ENCODE measurements at places on chromosomes 2 and 18.

- DNase-seq, result no peak
Observed at GRCh38 chr18:57534511-57534909, 52.0 kb downstream of the FECH start.

DNA sequence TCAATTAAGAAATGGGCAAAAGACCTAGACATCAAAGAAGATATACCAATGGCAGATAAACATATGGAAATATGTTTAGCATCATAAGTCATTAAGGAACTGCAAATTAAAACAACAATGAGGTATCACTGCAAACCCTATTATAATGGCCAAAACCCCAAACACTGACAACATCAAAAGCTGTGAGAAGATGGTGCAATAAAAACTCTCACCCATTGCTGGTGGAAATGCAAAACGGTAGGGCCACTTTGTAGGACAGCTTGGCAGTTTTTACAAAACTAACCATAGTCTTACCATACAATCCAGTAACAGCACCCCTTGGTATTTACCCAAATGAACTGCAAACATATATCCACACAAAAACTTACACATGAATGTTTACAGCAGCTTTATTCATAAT lies 213.1 kb downstream of the UBE2E3 start:
- DNase-seq, result no peak

DNA sequence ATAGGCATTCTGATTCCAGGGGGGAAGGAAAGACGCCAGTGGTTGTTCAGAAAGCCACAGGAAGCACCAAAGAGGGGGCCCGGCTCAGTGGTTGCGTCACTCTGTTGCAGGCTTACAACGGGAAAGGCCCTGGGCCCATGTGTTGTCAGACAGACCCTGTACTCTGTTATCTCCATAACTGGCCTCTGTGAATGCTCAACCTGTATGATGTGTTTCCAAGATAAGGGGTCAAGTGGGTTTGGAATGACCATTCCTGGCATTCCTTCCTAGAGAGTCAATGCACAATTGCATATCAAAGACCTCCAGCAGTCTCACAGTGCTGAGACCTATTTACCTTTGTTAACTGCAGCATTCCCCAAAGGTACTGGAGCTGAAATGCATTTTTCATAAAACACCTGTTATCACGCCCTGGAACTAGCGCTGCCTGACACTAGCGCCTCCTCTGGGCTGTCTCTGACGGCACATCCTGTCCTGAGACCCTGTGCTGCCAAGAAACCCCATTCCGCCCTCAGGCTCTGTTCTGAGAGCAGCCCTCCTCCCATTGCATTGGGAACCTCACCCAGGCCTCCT lies 13.2 kb upstream of the LRRFIP1 start:
- no peak for DNase-seq

DNA sequence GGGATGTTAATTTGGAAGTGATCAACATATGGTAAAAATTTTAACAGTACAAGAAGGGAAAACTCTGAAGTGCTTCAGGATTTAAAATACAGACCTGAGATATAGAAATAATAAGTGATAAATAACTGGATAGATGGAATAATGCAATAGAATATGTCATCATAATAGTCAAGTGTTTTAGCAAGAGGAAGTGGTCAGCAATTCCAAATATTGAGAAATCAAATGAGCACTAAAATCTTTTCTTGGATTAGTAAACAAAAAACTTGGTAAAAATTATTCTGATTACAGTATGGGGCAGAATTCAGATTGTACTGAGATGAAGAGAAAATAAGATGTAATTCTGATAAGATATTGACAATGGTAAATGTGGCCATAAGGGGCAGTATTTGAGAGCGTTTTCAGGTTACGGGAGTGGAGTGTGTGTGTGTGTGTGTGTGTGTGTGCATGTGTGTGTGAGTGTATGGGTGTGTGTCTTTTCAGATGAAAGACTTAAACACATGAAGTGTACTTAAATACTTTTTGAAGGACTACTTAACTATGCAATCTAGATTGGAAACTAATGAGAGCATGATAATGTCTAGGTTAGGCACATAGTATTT lies 217.9 kb upstream of the ITGA4 start:
- no peak for DNase-seq

DNA sequence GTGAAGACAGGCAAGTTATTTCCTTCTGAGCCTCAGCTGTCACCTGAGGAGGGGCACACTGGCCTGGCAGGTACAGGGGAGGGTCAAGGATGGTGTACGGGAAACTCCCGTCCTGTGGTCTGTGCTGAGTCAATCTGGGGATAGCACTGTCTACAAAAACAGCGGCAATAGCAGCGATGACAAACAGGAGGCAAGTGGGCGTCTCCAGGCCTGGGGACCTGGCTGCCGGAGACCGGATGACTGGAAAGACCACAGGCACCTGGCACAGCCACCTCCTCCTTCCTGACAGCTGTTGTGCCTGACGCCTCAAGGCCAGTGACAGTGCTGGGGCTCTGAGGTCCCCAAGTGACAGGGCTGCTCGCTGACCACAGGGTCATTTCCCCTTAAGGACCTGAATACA lies 202.1 kb upstream of the HS6ST1 start:
- peak; percentile 34 for DNase-seq

GRCh38 chr2:57906152-57906732 lies 140.4 kb upstream of the VRK2 start:
- DNase-seq, result peak; percentile 71

Data from MCF 10A (cell line).